ENCODE measurements at places on chromosomes 4 and X.
A peak's percentile ranks its signal among the peaks of the same experiment; 100 is the strongest.

- no peak for DNase-seq
Observed at GRCh38 chrX:29762006-29762405, 453.4 kb upstream of the MAGEB2 start.

DNA sequence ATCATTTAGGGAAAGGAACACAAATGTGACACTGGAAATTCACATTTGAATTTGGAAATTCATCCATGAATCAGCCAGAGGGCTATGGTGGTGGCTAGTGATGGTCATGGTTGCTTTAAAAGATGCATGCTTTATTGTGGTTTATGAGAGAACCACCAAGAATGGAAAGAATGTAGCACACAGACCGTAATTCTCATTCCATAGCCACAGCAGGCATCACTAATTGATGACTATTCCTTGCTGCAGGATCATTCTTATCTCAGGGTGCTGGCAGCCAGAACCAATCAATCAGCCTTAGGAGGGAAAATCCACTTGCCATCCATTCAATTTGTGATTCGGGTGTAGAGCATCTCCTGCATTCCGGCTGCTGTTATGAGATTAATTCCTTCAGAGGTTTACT, 115.6 kb downstream of the DHRSX start:
- peak; percentile 93 for DNase-seq

GRCh38 chr4:102725229-102725628, 35.5 kb downstream of the MANBA start:
- DNase-seq, result no peak

DNA sequence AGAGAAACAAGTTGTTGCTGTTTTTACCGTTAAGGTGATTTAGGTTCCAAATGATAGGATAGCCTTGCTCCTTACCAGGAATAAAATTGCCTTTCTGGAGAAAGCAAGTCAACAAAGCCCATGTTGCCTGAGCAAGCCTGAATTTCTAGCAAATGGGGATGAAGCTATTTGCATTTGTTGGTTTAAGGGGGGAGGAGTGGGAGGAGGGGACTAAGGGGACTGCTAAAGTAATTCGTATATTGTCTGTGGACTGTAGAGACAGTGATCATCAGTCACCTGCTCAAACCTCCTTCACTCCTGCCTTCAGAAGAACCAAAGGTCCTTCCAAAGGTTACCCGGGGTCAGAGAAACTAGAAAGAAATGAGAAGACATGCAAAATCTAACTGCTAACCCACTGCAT, 65.8 kb downstream of the SCML2 start:
- DNase-seq, result no peak

- no peak for DNase-seq
Observed at GRCh38 chr4:40182001-40182400, 14.8 kb upstream of the RHOH start.

DNA sequence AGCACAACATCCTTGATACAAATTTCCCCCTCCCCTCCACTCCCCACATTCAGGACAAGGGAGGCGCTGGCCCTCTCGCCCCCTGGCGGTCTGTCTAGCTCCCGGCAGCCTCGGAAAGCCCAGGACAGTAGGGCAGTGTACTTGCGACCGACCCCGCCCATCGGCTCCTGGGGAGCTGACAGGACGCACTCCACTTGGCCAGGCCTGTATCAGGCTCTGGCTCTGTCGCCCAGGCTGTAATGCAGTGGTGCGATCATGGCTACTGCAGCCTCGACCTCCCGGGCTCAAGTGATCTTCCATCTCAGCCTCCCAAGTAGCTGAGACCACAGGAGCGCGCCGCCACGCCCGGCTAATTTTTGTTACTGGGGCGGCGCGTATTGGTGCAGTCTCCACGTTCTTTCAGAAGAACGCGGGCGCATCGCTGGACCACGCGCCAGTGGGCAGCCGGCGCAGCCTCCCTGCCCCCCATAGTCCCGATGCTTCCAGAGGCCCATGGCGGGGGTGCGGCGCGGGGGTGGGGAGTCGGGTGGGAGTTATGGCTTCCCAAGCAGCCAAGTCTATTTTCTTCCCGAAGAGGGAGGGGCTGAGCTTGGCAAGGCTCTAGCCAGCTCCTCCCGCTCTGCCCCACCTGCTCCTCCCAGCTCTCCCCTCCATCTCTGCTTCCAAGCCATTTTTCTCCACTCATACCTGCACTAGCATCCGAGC, 7.8 kb upstream of the AKAP14 start:
- peak; percentile 48 for DNase-seq

- DNase-seq, result peak; percentile 15
Observed at GRCh38 chr4:179465131-179465797, 2023.0 kb upstream of the AGA start.

DNA sequence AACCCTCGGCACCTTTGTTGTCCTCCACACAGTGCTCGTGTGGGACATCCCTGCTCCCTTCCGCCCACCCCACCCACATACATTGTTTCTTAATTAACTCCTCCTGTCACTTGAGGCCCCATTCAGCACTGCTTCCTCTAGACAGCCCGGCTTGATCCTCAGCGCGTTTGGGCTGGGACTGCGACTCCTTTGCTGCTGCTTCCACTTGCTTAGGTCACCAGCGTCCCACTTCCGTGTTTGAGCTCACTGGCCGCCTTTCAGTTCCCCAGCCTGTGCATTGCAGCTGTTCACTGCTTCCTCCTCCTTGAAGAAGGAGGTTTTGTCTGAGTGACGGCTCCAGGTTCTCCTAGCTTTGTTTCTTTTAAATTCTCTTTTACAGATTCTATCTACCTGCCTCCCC, 16.1 kb downstream of the RNF4 start:
- DNase-seq, result peak; percentile 51

GRCh38 chr4:144903953-144904711, 193.9 kb downstream of the ANAPC10 start:
- peak; percentile 43 for DNase-seq

GRCh38 chr4:721261-722168, 15.9 kb downstream of the PCGF3 start:
- no peak for DNase-seq

DNA sequence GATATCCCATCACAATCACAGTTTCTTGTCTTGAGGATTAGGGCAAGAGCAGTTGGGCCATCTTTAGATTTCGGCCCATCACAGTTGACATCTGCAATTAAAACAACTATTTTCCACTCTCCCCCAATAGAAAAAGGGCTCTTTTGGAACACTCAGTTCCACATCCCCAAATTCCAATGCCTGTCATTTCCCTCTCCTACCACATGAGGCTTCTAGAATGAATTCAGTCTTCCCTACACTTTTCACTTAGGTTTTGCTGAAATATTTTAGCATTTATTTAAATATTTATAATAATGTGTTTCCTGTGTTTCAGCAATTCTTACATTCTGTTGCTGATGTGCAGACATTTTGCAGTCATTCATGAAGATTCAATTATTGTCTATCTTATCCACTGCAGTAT, 118.4 kb downstream of the COX18 start:
- DNase-seq, result peak; percentile 24

DNA sequence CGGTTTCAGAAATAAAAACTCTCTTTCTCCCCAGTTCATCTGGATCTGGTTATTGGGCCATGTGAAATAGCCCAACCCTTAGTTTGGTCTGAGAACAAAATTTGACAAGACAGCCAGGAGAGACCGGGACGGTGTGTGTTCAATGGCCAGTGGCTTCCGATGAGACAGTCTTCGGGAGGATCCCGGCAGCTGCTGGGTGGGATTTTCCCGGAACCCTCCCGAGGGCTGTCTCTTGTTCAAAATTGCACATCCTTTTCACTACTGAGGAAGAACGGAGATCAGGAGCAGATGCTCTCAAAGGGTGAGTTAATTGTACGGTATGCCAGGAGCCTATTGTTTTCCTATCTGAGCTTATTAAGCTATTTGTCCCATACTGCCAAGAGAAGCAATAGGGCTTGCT, 166.5 kb downstream of the PRR32 start:
- no peak for DNase-seq

- no peak for DNase-seq
Observed at GRCh38 chr4:188466001-188466400, 326.8 kb downstream of the TRIML1 start.

DNA sequence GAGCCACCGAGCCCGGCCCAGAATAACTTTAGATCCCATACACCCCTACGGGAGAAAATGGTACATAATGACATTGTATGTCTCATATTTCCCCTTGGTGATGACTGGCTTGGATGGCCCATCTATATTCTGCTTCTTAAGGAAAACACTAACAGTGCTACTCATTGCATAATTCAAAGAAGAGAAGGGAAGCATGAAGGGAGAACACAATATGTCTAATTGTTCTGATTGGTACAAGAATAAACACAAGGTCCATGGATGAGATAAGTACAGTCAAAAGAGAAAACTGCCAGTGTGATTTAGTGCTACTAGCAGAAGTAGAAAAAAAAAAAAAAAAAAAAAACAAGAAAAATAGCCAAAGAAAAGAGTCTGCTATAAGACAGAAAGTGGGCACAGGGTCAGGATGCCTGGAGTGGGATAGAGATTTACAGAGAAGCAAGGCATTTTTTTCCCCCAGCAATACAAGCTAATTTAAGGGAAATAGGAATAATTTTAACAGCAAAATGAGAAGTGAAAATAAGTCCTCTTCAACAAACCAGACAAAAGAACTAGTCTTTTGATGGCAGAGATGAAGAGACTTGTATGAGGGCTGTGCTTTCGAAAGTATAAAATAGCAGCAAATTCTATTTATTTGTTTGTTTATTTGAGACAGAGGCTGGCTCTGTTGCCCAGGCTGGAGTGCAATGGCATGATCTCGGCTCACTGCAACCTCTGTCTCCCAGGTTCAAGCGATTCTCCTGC, 96.5 kb upstream of the MAP3K15 start:
- DNase-seq, result no peak

DNA sequence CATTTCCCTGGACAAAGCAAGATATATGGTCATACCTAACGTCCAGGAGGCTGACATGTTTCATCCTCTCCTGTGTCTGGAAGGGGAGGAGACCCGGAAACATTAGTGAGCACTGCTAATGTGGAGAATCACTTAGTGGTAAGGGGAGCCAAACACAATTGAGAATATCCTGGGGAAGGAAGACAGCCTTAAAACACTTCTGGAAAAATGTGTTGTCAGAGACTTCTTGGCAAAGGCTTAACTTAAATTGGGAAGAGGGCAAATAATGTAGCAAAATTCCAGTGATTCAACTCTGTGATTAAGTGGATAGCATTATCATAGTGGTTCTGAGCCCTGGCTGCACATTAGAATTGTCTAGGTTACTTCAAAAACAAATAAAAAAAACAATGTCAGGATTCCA, 39.5 kb downstream of the SPARCL1 start:
- no peak for DNase-seq

DNA sequence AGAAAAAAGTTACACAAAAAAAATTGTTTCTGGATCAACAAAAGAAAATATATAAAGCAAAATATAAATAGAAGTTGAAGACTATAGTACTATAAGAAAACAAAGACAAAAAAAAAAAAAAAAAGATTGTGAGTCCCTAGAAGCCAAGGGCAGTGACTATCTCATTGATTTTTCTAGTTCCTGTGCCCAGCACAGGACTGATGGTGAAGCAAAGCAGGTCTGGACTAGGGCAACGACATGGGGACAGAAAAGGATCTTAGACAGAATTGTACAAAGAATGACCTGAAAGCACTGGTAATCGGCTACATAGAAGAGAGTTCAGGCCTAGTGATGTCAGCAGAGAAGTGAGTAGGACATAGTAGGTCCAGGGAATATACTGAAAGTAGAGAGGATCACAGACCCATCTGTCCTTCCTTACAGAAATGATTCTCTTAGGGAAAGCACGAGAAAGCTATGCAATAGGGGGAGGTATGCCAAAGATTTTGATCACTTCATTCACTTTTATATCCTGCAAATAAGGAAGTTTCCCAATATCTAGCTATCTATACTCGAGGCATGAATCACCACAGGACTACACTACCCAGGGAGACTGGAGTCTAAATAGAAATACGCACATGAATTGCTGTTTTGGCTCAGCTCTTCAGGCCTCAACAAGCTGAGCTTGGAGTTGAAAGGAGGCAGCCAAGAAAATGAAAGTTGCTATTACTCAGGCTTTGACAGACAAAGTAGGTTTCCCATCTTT, 230.9 kb upstream of the GPC4 start:
- peak; percentile 88 for DNase-seq

- DNase-seq, result no peak
Observed at GRCh38 chr4:8403976-8404375, 36.5 kb downstream of the ACOX3 start.

DNA sequence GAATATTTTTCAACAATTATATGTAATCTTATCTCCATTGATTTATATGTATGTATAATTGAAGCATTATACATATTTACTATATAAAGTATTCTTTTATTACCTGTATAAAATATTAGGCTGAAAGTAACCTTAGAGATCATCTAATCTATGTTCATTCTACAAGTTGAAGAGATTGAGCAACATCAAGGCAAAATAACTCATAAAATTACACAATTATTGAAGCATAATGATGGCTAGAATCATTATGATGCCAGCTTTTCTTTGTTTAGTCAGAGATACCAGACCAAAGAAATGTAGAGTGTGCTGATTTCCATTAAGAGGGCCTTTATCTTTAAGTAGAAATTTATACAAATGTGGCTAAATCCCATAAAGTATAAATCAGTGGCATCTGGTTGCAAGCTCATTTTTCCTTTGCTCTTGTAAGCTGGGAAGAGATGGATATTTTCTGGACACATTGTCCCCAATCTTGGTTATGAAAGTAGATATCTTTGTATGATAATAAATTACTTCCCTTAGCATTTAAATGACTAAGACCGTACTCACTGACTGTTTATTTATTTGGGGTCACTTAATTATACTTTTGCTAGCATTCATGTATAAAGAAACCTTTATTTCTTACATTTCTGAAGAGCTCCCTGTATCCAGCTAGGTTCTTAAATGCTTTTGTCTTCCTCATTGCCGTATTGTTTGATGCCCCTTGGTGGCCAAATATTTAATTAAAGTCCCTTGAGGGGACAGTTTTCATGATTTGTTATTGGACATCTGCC, 339.8 kb downstream of the PCDH7 start:
- DNase-seq, result peak; percentile 28

GRCh38 chr4:37268319-37268718, 23.8 kb downstream of the NWD2 start:
- no peak for DNase-seq

GRCh38 chr4:147943159-147943638, 211.3 kb downstream of the ARHGAP10 start:
- no peak for DNase-seq

DNA sequence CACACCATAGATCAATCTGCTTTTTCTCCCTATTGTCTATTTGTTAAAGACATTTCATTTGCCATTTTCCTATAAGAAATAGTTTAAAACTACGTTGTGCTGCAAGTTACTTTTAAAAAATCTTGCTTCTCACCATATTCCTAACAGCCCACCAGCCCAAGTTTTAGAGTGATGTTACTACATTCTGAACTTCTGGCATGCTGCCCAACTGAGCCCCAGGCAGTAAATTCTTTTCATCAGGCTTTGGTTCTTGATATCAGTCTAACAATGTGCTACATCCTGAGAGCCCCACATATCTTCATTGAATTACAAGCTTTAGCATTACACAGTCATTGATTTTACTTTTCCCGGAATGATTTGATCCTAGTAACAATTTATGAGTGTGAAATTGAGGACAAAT, 283.8 kb upstream of the IL1RAPL1 start:
- no peak for DNase-seq

GRCh38 chrX:140764401-140764919, 54.9 kb downstream of the LINC00632 start:
- peak; percentile 37 for DNase-seq

GRCh38 chrX:132101799-132102198, 26.0 kb downstream of the FRMD7 start:
- DNase-seq, result no peak
